Stimulated activated CD4-positive, alpha-beta T cell treated with anti-CD3 and anti-CD28 coated beads, TNF-alpha, amount 100 ng/mL, for 4 hours (primary cell): ENCODE measurements at places on chromosomes 3 and 15.

GRCh38 chr3:57682284-57682683 lies 10.6 kb downstream of the DENND6A start:
- DNase-seq: no peak

- no peak for DNase-seq
Observed at GRCh38 chr3:64109438-64109837, 86.1 kb upstream of the PSMD6 start.

GRCh38 chr3:163924600-163924999 lies 1153.7 kb downstream of the SI start:
- DNase-seq: no peak

DNA sequence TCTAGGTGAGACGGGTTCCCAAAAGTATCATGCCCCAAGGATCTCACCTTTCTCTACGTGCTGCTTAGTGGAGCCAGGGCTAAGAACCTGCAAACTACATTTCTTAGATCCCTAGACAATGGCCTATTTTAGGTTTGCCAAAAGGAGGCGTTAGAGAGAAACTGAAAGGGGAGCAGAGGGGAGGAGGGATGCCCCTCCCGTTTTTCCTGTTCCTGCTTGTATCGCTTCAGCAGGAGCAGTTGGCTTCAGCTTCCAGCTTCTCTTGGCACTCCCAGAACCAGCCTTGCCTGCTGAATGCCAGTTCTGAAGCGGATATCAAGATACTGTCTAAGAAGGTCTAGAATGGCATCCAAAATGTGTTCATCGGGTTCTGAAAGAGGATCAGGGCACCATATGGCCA lies 58.4 kb upstream of the ABHD17C start:
- no peak for DNase-seq

DNA sequence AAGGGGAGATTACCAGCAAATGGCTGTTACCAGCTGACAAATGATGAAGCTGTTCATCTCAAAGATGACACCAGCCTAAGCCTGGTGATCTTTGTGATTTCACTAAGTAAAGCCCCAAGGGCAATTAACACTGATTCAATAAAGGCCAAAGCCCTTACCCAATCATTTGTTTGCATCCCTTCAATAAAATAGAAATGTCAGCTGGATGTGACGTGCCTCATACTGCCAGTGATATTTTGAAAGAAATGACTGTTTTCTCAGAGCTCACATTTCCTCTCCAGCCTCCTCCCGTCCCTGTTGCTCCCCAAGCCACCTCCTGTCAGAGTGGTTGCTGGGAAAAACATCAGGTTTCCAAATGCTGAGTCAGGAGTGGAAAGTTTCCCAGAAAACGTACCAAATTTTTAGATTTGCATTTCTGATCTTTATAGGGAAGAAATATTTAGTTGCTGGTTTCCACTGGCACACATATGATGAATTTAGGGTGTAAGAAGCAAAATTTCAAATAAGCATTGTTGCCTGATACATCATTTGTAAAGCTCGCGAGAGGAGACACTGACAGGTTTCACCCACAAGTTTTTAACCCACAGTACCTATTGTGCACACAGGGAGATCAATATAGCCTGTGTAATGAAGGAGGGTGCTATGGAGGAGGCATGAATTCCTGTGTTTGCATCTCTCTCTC lies 21.0 kb downstream of the C2CD4A start:
- DNase-seq: no peak

GRCh38 chr3:32872487-32873382 lies 54.9 kb downstream of the TRIM71 start:
- DNase-seq: no peak

DNA sequence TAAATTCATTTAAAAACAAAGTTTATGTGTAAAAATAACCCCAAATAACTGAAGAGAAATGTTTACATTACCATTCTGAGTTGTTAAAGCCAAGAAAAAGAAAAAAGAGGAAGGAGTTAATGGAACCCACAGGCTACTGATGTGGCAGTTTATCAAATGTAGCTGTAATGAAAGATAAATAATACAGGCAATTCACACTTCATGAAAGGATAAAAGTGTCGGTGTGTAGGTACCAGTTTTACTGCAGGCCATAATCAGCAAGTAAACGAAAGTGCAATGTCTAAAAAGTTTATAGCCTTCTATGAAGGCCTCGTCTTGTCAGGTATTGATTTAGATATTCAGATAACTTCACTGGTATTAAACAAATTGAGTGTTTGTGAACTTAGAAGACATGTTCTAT lies 164.6 kb downstream of the DPH6 start:
- DNase-seq: no peak

- DNase-seq: no peak
Observed at GRCh38 chr3:30970183-30970582, 75.7 kb upstream of the GADL1 start.

DNA sequence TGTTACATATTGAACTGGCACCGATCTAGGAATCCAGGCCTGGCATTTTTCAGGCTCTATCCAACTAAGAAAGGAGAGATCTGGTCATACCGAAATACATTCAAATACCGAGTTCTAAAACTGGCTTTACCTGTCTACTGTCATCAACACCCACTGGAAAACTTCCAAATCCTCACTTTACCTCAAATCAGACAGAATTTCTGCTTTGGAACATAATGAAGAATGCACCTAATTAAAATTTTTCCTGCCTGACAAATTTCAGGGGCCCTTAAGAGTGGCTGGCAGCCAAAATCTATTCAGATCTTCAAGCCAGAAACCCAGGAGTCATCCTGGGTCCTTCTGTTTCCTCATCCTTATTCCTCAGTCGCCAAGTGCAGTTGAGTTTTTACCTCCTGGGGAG lies 198.6 kb upstream of the FEZF2 start:
- DNase-seq: no peak

- DNase-seq: no peak
Observed at GRCh38 chr3:116834816-116835215, 125.2 kb downstream of the TUSC7 start.

DNA sequence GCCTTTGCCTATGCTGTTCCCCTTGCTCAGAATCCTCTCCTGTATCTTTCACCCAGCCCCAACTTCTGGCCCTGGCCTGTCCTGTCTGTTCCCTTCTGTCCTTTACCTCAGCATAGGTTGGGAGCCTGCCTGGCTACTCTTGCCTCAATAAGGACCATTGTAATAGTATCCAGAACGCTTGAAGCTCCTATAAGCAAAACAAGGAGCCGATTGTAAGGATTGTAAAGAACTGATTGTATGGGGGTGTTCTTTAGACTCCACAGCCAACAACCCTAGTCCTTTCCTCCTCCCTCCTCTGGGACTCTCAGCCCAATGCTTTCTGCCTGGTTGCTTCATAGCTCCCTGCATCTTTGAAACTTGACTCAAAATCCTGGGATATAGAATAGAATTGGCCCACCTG lies 18.7 kb upstream of the RAD54L2 start:
- DNase-seq: no peak

DNA sequence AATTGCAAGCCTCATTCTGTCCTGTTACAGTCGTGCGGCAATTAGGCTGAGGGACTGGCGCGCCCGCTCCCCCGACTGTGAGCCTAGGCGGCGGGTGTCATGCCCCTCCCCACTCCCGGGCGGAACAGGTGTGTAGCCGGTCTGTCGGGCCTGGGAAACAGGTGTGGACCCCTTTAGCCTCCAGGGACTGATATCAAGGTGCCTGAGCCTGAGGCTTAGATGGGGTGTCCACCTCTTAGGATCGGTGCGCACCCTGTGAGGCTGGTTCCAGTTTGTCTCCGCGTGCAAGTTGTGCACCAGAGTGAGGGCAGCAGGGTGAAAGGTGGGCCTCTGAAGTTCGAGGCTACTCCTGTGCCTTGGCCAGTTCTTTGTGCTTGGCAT lies 686 bp downstream of the VPS8 start:
- no peak for DNase-seq

DNA sequence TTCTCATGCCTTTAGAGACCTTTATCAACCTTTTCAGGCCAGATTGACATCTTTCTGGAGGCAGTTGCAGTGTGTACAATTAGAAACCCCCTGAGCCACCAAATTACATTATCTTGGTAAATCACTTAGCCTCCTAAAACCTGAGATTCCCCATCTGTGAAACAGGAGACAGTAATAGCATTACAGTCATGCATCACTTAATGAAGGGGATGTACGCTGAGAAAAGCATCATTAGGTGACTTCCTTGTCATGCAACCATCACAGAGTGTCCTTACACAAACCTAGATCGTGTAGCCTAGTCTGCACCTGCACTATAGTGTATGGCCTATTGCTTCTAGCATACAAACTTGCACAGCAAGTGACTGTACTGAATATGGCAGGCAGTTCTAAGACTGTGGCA lies 400.8 kb upstream of the CNTN3 start:
- DNase-seq: no peak

DNA sequence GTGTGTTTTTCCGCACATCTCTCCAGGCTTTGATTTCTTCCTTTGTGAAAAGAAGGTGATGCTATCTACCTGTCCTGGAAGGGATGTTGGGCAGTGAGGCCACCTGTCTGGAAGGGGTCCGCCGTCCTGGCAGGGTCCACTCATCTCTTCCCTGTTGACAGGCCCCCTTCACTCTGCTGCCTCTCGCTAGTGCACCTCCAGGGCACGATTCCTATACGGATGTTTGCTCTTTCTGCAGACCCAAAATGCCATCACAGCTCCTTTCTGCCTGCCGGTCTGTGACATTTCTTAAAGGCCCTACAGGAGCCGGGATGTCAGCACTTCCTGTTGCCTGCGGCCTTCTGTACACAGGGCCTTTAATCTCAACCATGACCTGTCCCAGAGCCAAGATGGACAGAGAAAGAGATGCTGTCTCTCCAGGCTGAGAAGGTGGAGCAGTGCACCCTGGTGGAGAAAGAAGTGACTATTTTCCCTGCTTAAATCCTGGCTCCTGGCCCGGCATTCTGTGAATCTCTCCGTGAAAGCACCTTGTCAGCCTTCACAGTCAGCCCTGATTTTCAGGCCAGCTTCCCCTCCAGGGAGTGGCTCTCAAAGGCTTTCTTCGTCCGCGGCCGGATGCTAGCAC lies 7.4 kb downstream of the FAM3D start:
- no peak for DNase-seq
